Fibroblast of skin of left quadriceps (primary cell): ENCODE measurements at places on chromosomes 3 and 15.

GRCh38 chr15:33125894-33126537 is 68.5 kb downstream of the FMN1 start:
- DNase-seq: no peak

- no peak for DNase-seq
These were observed 12.3 kb downstream of the SPTBN5 start for GRCh38 chr15:41881550-41881919.

DNA sequence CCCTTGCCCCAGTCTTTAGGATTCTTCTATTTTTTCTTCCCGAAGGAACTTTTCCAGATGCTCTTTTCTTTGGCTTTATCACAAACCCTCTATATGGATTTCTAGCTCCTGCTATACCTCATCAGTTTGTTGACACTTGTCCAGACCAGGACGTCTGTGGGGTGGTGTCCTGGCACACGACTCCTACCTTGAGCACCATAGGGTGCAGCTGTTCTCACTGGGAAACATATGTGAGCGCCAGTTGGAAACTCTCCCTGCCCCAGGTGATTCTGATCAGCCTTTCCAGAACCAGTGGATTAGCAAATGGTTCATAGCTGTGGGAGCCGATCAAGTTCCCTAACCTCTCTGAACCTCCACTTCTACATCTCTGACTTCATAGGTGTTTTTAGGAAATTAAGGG is 40.6 kb upstream of the USP3 start:
- DNase-seq: no peak

- DNase-seq: peak; percentile 60
These were observed 205.9 kb downstream of the MBNL1 start for GRCh38 chr3:152474585-152474984.

- no peak for DNase-seq
These were observed 33.3 kb downstream of the FBXO40 start for GRCh38 chr3:121626495-121626894.

DNA sequence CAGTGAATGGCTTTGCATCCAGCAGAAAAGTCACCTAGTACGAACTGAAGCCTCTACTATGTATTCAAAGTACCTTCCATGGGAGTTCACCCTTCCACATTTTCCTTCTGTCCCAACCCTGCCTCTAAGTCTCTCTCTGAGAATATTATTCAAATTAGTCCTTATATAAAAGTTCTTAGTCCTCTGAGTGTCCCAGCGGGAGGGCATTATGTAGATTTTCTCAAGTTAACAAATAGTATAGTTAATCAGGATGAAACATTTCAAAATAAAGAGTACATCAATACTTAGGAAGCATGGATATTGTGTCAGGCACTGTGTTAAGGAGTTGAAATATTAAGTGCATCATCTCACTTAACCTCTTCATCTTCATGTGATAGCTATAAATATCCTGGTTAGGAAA is 223.3 kb downstream of the CPNE4 start:
- DNase-seq: no peak

DNA sequence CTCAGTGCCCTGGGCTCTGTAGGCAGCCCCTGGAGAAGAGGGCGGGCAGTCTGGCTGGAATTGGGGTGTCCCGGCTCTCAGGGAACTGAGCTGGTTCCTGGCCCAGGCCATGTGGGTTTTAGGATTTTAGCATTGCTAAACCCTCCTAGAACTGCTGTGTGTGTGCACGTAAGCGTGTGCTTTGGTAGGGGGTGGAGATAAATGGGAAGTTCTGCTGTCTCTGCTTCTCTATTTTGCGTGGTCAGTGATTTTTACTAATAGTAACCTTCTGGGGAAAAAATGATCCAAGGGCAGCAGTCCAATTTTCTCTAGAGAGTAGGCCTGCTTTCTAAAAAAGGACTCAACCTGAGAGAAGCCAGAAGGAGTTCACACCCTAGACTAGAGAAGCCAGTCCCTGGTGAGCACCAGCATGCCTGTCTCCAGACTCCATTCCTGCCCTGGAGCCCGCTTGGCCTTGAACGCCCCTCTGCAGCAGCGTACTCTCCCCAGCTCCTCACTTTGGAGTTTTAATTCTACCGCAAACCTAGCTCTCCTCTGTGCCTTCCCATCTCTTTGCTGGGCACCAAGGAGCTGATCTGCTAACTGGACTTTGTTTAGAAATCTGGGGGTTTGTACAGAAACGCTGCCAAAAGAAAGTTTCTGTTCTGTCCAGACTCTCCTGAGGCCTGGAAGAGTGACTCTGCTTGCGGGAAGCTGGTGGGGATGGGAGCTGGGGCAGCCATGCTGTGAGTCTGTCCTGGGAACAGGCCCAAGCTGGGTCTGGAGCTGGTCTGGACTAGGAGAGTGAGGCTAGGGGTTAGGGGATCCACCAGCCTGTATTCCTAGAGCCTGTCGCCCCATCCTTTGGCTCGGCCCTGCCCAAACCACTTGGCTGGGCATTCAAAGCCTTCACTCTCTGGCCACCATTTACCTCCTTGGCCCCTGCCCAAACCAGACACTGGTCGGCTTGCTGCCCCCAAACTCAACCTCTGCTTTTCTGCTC is 19.7 kb downstream of the CORO2B start:
- DNase-seq: no peak

DNA sequence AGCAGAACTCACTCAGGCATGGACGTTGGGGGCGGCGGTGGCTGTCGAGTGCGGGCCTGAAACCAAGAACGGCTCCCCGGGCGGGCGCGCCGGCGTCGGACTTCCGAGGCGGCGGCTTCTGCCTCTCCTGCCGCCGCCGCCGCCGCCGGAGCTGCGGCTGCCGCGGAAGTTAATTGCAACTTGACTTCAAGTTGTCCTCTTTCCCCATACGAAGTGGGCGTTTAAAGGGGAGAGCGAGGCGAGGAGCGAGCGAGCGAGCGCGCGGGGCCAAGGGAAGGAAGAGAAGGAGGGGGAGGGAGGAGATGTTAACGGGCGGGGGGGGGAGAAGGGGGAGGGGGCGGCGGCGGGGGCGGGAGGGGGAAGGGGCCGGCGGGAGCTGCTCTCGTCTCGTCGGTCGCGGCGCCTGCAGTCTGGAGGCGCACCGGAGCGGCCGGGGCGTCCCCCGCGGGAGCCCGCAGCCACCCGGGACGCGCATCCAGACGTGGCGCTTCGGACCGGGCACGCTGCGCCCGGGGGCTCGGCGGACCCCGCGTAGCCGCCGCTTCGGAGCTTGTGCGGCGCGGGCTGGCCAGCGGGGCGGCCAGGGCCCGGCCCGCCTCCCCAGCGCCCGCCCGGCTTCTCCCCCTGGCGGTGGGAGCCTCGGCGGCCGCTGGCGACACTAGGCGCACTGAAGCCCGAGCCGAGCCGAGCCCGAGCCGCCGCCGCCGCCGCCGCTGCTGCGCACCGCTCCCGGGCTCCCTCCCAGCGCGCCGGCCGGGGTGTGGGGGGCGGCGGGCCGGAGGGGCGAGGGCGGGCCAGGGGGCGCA is 19.7 kb upstream of the SATB1 start:
- peak; percentile 28 for DNase-seq

GRCh38 chr3:20622304-20622703 is 436.3 kb upstream of the SGO1 start:
- DNase-seq: peak; percentile 89

DNA sequence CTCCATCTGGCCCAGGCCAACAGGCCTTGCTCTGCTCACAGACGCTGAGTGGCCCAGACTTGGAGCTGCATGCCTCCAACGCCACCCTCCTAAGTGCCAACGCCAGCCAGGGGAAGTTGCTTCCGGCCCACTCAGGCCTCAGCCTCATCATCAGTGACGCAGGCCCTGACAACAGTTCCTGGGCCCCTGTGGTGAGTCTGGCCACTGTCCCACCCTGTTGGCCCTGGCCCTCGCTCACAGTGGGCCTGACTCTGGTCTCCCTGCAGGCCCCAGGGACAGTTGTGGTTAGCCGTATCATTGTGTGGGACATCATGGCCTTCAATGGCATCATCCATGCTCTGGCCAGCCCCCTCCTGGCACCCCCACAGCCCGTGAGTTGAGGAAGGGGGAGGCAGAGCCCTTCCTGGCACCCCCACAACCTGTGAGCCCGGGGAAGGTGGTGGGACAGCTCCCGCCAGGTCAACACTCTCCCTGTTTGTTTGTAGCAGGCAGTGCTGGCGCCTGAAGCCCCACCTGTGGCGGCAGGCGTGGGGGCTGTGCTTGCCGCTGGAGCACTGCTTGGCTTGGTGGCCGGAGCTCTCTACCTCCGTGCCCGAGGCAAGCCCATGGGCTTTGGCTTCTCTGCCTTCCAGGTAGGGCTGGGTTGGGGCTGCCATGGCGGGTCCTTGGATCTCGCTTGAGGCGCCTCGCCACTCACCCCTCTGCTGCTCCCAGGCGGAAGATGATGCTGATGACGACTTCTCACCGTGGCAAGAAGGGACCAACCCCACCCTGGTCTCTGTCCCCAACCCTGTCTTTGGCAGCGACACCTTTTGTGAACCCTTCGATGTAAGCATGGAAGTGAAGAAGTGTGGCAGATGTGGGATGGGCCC is 10.0 kb downstream of the NT5DC2 start:
- DNase-seq: no peak

- DNase-seq: peak; percentile 20
These were observed 1035.2 kb downstream of the MCTP2 start for GRCh38 chr15:95266451-95267061.

DNA sequence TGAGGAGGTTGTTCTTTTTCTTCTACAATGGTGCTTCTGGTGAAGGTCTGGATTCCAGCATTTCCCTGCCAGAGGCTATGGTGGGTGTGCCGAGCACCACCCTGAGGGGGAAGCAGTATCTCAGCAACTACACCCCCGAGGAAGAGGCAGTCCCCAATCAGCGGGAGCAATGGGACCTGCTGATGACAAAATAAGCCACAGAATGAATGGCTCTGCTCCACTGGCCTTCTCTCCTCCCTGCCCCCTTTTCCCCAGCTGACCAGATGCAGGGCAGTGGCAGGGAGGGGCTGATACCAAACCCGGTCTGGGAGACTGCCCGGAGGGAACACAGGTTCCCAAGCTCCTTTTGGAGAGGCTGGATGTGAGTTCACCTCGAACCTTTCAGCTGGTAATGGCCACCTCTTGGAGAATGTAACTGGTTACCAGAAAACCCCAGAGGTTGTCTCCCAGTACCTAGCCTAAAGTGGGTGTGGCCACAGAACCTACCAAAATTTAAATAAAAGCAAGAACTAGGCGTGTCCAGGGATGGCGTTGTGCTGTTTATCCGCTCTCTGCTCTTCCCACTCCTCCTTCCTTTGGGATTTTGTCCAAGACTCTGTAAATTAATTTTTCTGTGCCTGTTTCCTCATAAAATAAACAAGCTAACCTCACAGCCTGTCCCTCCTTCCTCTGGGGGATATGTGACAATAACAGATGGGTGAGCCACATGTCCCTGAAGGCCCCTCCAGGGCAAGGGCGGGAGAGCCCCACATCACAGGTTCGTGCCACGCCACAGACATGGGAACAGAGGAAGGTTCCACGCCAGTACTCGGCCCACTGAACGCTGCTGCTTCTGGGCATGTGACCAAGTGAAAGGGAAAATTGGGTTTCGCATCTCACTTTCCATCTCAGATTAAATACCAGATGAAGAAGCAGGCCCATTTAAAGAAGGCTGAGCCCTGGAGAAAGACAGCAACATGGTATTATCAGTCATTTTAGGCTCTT is 35.1 kb upstream of the SPTBN5 start:
- no peak for DNase-seq

DNA sequence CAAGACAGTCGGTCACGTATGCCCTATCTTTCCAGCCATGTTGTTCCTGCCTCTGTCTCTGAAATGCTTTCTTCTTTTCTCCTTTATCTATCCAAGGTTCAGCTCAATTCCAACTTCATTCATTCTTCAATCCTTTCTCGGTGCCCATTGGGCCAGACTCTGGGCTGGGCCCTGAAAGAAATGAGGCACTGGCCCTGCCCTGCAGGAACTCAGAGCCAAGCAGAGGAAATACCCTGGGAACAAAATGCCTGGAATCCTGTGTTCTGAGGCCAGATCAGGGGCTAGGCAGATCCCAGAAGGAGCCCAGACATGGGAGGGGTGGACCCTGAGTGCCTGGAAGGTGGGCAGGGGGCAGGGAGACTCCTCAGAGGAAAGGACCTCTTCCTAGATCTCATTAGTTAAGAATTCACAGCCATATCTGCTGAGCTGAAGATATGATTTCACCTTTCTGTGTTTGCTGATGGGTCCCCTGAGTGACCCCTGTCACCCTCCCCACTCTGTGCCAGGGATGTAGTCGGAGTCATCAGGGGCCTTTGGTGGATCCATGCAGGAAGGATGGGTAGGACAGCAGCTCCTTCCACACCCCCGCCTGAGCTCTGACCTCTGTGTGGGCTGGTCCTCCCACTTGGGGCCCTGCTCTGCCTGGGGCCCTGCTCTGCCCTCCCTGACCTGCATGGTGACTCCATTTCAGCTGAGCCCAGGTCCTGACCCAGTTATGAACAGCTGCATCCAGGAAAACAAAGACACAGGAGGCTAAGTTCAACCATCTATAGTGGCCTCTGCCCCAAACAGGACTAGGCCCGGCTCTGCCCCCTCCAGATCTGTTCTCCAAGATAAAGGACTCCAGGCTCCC is 5.3 kb upstream of the DAPK2 start:
- DNase-seq: no peak

DNA sequence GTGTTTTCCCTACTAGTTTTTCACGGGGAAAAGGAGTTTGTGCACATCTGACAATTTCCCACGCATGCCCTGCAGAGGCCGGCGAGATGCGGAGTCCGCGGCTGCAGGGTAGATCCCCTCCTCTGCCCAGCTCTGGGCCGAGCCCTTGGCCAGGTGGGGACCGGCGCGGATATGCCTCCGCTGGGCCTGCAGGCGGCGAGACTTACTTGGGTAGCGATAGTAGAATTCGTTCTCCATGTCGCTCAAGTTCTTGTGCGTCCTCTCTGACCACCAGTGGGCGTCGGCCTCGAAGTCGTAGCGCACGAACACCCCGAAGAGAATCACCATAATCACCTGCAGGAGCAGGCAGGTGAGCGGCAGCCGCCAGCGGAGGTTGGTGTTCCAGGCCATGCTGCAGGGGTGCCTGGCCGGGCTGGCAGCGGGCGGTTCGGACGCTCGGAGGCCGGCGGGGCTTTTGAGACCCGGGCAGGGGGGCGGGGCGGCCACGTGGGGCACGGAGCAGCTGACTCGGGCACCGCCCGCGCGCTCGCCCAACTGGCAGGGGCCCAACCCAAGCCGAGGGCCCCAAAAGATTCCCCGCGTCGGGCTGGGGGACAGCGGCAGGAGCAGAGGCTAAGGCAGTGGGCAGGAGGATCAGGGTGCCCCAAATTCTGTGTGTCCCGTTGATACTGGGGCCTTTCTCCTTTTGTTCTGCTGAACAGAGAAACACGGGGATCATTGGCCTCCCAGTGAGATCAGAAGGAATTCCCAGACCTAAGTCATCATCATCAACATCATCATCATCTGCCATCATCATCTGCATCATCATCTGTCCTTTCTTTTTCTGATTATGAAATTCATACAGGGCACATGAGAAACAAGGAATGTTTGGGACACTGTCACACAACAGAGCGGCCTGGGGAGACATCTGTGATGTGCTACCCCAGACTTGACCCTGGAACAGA is at the start of gene RHCG:
Gene RHCG, minus strand, starts transcription at position 429 of the 944 bp plus-strand sequence. Its CDS starts 39 bp downstream, at position 390.
- DNase-seq: no peak

GRCh38 chr3:52291508-52292181 is 4.0 kb downstream of the GLYCTK start:
- DNase-seq: no peak

DNA sequence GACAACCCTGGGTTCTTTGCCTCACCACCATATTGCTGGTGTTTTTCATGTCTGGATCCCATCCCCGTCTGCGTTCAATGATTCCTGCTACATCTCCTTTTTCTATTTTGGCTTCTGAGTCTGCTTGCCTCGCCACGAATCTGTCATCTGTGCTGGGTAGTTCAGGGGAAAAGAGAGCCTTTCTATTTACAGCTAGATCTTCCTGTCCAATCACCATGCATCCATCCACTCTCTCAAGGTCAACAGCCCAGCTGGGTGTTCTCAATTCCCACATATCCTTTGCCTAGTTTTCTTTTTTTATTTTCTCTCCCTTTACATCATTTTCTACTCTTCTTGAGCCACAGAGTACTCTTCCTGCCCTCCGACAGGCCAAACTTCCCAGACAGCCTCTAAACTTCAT is 104.8 kb upstream of the RAD18 start:
- DNase-seq: no peak
